ENCODE measurements at places on chromosomes 4 and X. TPM values are rescaled to one million over a fixed set of nuclear protein-coding genes. Genes with fewer than 3 reads are reported as not detected.

The CENPVL2 gene
- total RNA-seq = 2.9 TPM

The CYTL1 gene
- total RNA-seq = 9.8 TPM

The DIPK2B gene
- total RNA-seq = not detected

The SLC9A6 gene
- total RNA-seq = 12.2 TPM

The UGT2B15 gene
- total RNA-seq = not detected

The MAGEA2 gene
- not detected for total RNA-seq

The SHISA3 gene
- total RNA-seq = 2.2 TPM

The SHROOM4 gene
- total RNA-seq = 5.9 TPM

The FAM200B gene
- total RNA-seq = 21.9 TPM

The TRIML2 gene
- 62.8 TPM for total RNA-seq

The ETDB gene
- not detected for total RNA-seq

The UGT2B17 gene
- not detected for total RNA-seq

The KIAA0232 gene
- 23.3 TPM for total RNA-seq

The DMP1 gene
- not detected for total RNA-seq

The CFI gene
- total RNA-seq = not detected

The GATA1 gene
- not detected for total RNA-seq

The HGFAC gene
- 0.15 TPM for total RNA-seq

The CRMP1 gene
- total RNA-seq = 117 TPM

The VSIG4 gene
- total RNA-seq = not detected
